NCI-H2227 treated with DMSO at 0.1 percent for 48 hours (cell line): ENCODE measurements at places on chromosomes 12 and 14.

DNA sequence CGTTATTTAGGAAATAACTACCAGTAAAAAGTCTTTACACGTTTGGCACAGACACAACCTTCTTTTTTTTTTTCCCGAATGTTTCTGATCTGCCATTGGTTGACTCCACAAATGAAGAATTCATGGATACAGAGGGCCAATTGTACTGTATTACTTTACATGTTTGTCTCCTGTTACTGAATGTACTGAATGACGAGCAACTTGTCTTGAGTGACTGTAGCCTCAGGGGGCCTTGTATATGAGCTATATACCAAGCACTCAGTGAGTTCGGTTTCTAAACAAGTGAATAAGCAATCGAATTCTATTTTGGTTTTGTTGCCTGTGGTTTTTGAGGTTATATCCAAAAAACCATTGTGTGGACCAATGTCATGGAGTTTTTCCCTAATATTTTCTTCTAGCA lies 480.0 kb upstream of the SYT1 start:
- DNase-seq = no peak

- DNase-seq = peak; percentile 31
These were observed 9.0 kb downstream of the TPH2 start for GRCh38 chr12:71947645-71948105.

DNA sequence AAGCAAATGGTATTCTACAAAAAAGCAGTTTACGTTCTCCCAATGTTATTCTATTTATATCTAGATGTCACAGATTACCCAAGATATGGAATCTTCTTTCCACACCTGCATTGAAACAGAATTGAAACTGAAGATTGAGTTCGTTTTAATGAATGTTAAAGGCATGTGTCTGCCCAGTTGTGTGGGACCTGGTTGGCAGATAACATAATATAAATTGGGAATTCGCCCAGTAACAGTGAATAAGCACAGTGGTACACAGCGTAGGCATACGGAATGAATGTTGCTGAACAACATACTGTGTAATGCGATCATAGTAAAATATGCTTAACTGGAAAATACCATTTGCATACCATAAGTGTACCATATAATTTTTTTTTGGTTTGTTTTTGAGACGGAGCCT lies 4.3 kb downstream of the KHNYN start:
- DNase-seq = no peak

DNA sequence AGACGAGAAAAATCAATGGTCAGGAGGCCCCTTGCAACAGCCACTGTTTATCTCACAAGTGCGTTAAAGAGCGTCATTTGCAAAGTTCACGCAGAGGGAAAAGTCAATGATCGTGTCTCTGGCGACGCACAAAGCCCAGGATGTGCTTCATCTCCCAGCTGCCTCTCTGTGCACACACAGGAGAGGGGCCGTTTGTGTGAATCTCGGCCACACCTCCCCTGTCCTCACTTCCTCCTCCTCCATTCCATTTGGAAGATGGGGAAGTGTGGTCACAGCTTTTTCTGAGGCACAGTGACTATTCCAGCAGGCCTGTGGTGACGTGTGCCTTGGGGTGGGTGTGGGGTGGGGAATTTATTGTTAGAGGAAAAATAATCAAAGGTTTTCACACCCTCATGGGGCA lies 90.4 kb downstream of the RBM19 start:
- no peak for DNase-seq

- no peak for DNase-seq
These were observed 97.1 kb downstream of the ALG10 start for GRCh38 chr12:34119366-34119765.

DNA sequence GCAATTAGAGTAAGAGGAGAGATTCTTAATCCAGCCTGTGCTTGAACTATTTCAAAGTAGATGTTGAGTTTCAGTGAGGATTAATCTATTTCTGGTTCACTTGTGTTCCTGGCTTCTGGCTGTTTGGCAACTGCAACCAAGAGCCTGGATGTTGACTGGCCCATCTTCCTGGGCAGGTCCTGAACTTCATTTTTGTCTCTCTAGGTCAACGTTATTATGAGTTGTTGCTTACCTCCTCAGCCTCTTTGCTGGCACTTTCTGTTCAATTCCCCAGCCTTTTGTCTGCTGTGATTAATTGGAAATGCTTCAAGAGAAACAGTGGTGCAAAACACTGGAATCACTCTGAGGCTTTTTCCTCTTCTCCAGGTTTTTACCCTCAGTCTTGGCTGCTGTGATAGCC lies 56.8 kb downstream of the TMEM132D start:
- DNase-seq = no peak

GRCh38 chr12:61717986-61718385 lies 542.2 kb upstream of the USP15 start:
- no peak for DNase-seq

- DNase-seq = peak; percentile 13
These were observed 72.2 kb downstream of the DENND5B start for GRCh38 chr12:31518680-31519227.

DNA sequence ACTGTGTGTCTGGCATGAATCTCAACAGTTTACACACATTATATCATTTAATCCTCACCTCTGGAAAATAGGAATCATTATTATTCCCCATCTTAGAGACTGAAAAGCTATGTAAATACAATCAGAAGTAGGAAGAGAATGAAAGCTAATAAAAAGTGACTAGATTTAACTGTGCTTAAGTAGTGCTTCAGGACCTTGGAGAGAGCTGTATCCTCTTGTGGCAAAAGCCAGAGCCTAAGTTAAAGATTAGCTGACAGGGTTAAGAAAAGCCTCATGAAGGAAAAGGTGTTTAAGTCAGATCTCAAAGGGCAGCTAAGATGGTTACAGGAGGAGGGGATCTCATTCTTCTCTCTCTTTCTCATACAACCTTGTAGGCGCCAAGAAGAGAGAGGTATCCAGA lies 65.3 kb upstream of the TMEM233 start:
- DNase-seq = no peak

GRCh38 chr14:53331247-53331646 lies 178.1 kb upstream of the DDHD1 start:
- DNase-seq = no peak

GRCh38 chr12:20483776-20484175 lies 115.4 kb downstream of the PDE3A start:
- no peak for DNase-seq

- DNase-seq = no peak
These were observed 341.5 kb upstream of the DDHD1 start for GRCh38 chr14:53494587-53494986.

DNA sequence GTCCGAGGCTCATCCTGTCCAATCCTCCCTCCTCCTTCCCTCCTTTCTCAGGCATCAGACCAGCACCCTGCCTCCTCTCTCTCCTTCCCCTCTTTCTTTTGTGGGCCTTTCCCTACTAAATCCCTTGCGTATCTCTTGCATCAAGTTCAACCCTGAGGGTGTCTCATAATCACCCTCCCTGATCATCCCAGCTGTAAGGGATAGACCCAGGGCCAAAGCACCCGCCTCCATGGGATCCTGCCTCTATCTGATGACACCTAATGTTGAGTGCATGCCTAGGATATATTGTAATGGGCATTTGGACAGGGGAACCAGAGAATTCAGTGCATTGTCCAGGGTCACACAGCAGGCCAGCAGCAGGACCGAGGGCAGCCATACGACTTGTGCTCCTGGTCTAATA lies 84.9 kb downstream of the PHETA1 start:
- no peak for DNase-seq

- no peak for DNase-seq
These were observed 11.1 kb upstream of the CNTN1 start for GRCh38 chr12:40681148-40681547.

GRCh38 chr14:64971491-64971942 lies 619 bp downstream of the RAB15 start:
- DNase-seq = no peak

- no peak for DNase-seq
These were observed 430.3 kb downstream of the NAV3 start for GRCh38 chr12:78260976-78261375.

DNA sequence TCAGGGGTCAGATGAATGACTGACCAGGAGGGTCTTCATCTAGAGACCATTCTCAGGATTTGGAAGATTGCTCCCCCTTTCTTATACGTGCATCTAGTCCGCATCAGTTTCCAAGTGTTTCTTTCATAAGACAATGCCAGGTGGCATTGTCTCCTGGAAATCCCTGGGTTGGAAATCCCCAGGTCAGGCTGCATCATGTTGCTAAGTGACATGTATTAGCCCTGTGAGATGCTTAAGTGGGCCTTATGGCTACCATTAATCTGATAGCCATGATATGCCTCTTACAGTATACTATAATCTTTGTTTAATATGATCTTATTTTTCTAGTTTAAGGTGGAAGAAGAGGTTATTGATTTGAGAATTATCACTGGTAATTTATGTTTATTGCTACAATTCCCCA lies 92.8 kb downstream of the DIO3 start:
- no peak for DNase-seq

DNA sequence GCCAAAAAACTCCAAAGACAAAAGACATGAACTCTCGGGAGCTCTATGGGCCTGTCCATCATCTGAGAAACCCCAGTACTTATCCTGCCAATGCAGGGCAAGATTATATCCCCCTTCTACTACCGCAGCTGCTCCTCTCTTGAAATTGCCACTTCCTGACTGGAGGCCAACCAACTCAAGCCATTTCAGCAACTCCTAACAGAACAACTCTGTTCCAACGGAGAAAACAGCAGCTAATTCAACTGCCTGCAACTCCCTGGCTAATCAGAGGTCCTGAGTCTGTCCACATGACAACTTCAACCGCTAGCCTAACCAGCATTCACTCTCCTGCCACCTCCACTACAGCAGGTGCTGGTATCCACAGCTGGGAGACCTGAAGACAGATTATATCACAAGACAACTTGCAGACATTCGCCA lies 24.1 kb downstream of the CEP83 start:
- DNase-seq = peak; percentile 9

- no peak for DNase-seq
These were observed 171.6 kb downstream of the APAF1 start for GRCh38 chr12:98816720-98817119.

- no peak for DNase-seq
These were observed 912.3 kb upstream of the SEL1L start for GRCh38 chr14:82445810-82446570.

- no peak for DNase-seq
These were observed 5.6 kb upstream of the GOLGA3 start for GRCh38 chr12:132834181-132834711.

GRCh38 chr12:118465706-118466105 lies 89.4 kb downstream of the SUDS3 start:
- DNase-seq = no peak

DNA sequence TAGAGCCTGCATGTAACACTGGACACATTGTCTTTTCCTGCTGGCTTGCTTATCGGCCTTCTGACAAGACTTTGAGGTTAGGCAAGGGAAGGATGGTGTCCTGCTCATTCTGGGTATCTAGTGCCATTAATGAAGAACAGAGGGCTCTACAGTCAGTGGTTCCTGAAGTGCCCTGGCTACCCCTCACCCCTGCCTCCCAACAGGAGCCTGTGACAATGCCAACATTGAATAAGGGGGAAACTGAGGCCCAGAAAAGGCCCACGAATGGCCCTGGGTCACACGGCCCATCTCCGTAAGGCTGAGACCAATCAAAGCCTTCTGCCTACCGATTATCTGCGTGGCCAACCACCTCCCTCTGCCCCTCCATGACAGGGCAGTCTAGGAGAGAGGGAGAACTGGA lies 2.1 kb downstream of the IFI27L2 start:
- no peak for DNase-seq

DNA sequence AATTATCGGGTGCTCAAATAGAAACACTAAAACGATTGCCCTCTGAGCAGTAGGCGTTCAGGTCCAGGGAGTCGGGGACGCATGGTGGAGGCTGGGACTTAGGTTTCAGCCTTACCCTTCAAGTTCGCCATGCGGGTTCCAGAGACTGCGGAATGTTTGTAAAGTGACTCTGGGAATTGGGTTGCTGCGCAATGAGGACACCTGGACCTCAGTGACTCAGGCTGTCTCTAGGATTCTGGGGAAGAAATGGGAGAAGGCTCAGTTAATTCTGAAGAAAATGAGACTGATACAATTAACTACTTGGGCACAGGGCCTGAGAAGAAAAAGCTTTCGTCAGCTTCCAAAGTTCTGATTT lies 1.1 kb downstream of the LGALS3 start:
- DNase-seq = no peak

DNA sequence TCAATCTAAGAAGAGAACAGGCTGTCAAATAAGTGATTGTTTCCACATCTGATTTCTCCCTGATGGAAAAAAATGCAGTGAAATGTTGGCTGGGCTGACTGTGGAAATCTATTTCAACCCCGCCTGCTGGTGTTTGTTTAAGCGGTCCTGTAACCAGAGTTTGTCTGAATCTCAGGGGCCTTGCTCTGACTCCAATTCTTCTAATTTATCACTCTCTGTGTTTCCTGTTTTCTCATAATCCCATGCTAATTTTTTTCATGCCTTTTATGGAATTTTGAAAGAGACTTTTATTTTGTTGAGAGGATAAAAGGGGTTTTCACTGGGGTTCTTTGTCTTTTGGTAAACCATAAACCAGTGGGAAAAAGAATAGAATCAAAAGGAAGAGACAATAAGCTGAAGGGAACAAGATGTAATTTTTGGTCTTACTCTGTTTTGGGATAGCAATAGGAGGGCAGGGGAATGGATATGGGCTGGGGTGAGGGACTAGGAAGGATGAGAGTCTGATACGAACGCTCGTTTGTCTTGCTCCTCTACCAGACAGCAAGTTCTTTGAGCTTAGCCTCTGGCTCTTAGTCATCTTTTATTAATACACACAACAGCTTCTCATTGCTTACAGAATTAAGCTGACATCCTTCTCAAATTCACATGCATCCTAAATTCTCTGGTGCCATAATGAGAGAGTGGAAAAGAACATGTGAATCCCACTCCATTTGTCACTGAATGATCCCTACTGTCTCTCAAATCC lies 8.0 kb upstream of the MGP start:
- no peak for DNase-seq

- no peak for DNase-seq
These were observed 321.5 kb downstream of the CACNA1C start for GRCh38 chr12:2374092-2374906.

DNA sequence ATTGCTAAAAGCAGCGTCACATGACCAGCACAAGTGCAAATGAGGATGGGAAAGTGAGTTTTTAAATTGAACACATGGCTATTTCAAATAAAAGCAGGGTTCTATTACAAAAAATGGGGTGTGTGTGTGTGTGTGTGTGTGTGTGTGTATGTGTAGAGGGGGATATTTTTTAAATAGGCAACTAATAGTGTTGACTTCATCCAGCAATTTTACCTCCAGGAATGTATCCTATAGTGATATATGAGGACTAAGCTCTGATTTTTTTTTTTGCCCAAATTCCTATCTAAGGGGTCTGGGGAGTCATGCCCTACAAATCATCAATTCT lies 78.9 kb upstream of the AMN1 start:
- no peak for DNase-seq

DNA sequence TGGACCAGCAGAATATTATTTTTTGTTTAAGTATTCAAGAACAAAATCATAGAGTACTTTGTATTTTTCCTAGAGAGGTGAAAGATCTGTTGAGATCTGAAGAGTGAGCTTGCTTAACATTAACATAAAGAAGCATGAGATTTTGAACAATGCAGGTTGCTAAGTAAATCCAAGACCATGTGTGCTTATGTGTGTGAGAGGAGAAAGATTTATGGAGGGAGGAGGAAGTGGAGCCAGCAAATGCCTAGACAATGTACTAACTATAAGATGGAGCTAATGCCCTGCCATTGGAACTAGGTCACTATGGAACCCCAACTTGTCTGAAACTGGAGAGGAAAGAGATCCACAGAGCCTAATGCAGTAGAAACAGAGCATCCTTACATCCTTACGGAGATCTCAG lies 13.3 kb downstream of the FAM161B start:
- no peak for DNase-seq
